T1000 (cell line): ENCODE measurements at places on chromosomes 6 and 20.

DNA sequence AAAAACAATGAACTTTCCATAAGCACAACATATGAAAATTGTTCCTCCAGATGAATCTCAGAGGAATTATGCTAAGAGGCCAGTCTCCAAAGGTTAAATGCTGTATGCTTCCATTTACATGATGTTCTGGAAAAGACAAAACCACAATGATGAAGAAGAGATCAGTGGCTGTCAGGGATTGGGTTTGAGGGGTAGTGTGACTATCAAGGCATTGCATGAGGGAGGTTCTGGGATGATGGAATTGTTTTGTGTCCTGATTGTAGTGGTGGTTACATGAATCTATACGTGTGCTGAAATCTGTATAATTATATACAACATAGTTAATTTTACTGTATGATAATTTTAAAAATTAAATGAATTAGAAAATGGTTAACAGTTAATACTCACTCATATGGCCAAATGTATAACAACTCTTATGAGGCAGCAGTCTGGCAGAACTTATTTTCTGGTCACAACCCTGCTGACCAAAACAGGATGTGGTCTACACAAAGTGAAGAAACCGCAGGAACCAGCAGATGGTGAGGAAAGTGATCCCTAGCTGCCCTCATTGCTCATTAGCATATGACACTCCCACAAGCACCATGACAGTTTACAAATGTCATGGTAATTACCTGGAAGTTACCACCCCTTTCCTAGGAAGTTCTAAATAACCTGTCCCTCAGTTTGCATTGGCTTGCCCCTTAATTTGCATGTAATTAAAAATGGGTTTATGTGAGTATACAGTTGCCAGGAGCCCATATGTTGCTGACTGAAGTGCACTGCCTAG lies 31.9 kb downstream of the NSFL1C start:
- DNase-seq: peak; percentile 17

GRCh38 chr20:60007464-60007863 lies 49.2 kb downstream of the CDH26 start:
- no peak for DNase-seq

DNA sequence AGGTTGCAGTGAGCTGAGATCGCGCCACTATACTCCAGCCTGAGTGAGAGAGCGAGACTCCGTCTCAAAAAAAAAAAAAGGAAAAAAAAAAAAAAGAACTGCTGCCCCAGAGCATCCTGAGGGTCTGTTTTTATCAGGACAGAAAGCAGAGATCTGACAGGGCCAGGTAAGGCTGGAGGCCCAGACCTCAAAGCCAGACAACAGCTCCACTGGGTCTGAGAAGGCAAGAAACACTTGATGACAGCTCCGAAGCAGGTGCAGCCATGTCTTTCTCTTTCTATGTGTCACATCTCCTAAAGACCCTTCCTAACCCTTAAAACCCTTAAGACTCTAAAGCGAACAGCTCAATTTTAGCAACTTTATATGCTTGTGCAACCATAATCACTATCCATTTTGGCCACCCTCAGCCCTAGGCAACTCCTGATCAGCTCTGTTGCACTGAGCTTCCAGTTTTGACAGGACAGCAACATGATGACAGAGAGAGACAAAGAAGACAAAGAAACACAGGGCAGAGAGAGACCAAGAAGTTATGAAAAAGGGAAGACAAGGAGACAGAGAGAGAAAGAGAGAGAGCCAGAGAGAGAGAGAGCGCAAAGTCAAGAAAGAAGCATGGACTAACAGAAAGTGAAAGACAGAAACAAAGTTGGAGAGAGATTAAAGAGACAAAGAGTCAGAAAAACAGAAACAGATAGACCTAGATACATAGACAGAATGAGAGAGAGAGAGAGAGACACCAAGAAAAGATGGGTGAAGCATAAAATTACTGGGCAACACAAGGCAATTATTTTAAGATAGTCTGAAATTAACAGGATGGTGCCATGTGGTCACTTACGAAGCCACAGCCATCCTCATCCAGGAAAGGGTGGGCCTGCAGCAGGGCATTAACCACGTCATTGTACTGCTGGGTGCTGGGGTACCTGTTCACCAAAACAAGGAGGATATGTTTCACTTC lies 39.2 kb downstream of the SAMD3 start:
- no peak for DNase-seq

- no peak for DNase-seq
Measured at GRCh38 chr6:358847-359246, 32.7 kb upstream of the IRF4 start.

- no peak for DNase-seq
Measured at GRCh38 chr20:4328541-4328940, 313.2 kb upstream of the RNF24 start.

DNA sequence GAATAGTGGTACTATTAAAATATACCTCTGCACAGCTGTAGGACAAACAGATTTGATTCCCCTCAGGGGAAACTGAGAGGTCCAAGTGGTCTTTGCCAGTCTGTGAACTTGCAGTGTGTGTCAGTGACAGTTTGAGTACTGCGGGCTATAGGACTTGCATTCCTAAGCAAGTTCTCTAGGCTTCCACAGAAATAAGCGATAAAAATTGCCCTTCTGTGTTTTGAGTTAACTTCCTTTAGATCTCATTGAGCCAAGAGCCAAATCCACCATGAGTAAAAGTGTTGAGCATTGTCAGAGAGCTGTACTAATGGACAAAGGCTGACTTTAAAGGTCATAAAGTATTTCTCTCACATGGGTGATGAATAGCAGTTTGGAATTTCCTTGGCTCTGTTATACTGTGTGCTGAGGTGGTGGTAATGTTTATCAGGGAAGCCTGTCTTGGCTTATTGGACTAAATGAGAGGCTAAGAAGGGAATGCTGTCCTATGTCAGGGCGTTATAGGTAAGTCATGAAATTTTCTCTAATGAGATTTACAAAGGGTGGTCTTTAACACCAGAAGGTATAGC lies 122.6 kb upstream of the MAP3K7 start:
- DNase-seq: no peak

DNA sequence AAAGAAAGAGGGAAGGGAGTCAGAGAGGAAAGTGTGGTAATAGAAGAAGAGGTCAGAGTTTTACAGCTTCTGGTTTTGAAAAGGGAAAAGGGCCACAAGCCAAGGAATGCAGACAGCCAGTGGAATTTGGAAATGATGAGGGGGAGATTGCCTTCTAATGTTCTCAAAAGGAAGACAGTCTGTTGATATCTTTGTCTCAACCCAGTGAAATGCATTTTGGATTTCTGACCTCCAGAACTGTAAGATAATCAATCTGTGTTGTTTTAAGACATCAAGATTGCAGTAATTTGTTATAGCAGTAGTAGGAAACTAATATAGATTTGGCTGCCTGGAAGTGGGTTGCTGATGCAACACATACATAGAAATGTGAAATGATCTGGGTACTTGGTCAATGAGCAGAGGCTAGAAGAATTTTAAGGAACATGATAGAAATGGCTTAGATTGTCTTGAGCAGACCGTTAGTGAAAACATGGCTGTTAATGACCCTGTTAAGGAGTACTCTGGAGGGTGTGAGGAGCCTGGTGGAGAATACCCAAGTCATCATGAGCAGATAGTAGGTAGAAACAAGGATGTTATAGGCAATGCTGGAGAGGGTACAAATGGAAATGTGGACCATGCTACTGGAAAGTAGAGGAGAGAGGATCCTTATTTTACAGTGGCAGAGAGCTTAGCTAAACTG lies 255.8 kb upstream of the RAB32 start:
- DNase-seq: no peak

DNA sequence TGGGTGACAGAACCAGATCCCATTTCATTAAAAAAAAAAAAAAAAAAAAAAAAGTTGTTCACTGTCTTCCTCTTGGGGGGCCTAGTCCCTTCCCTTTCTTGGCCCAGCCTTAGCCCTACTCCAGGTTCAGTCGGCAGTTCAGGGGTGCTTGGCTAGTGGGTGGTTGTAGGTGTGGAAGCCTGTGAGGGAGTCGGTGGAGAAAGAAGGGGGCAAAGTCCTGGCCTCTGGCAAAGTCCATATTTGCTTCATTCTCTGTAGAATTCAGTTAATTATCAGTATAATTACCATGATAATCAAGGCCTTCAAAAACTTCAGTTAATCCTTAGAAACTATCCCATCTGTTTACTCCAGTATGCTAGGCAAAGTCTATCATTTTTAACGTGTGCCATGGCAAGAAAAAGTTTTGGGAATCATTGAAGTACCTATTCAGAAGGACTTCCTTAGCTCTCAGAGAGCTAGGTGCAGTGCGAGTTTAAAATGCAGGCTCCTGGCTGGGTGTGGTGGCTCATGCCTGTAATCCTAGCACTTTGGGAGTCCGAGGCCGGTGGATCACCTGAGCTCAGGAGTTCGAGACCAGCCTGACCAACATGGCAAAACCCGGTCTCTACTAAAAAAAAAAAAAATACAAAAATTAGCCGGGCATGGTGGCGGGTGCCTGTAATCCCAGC lies 205.7 kb upstream of the ARG1 start:
- DNase-seq: no peak

- DNase-seq: no peak
Measured at GRCh38 chr6:69827276-69827893, 30.6 kb upstream of the LMBRD1 start.

GRCh38 chr6:32187009-32187709 lies 2.8 kb downstream of the PBX2 start:
- no peak for DNase-seq

GRCh38 chr6:56595490-56596122 lies 47.1 kb downstream of the DST start:
- DNase-seq: no peak

GRCh38 chr6:35808688-35809087 lies 3.5 kb downstream of the LHFPL5 start:
- DNase-seq: no peak

- no peak for DNase-seq
Measured at GRCh38 chr6:14412026-14412425, 294.5 kb downstream of the CD83 start.

DNA sequence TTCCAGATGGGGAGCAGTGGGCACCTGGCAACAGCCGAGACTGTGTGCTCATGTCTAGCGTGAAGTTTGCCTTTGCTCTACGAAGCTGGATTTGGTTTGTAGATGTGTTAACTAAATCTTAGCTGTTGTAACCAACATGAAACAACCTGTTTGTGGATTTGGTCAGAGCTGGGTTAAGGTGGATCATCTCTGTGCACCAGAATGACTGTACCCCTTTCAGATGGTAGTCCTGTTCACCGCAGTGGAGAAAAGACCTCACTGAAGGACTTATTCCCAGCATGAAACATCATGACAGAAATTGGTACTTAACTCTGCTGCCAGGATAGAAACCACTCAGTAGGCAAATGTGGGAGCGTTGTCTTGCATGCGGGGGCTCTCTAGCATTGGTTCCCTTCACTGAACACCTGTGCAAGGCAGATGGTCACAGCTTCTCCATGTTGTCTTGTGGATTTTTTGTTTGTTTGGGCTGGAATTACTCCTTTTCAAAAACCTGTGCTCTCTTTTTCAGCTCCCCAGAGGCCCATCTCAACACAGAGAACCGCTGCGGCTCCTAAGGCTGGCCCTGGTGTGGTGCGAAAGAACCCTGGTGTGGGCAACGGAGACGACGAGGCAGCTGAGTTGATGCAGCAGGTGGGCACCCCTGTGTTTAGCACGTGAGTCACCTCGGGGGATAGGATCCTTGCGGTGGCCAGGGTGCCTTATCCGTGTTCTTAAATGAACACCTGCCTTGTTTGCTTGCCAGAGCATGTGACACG lies 19.3 kb upstream of the EFCAB8 start:
- no peak for DNase-seq

DNA sequence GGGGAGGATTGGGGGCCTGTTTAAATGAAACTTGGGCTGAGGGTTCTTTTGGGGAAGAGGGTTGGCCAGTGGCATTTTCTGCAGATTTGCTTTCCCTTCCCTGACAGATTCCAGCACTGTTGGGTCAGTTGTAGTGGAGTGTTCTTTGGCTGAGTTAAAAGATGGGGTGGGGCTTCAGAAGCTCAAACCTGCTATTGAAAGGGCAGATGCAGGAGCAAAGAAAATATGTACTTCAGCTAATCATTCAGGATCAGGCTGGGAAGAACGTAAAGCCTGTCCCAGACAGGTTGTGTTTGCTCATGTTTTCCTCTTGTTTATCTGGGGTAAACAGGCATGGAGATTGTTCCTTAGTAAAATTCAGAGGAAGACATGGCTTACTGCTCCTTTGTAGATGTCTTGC lies 2.5 kb downstream of the SASH1 start:
- DNase-seq: no peak

GRCh38 chr6:13349811-13350506 lies 21.6 kb upstream of the TBC1D7 start:
- no peak for DNase-seq

DNA sequence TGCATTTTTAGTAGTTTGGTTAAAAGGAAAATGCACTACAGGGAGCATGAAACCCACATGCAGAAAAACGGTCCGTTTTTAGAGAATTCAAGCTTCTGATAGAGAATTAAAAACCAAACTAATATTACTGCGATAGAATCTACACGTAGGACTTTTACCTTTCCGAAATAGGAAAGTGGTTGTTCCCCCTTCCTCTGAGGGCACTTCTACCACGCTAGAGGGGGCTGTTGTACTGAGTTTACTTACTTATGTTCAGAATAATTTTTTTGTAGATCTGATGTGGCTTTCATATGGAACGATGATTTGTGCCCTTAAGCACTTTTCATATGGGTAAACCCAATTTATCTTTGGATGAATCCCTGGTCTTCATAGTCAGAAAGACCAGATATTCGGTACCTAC lies 264.3 kb upstream of the PLN start:
- no peak for DNase-seq

- no peak for DNase-seq
Measured at GRCh38 chr6:85556992-85557668, 36.5 kb downstream of the SNX14 start.

GRCh38 chr6:135867332-135867731 lies 15.8 kb downstream of the PDE7B start:
- no peak for DNase-seq

- no peak for DNase-seq
Measured at GRCh38 chr20:61628901-61629601, 377.0 kb downstream of the CDH4 start.

GRCh38 chr6:36825994-36826393 lies 13.2 kb downstream of the CPNE5 start:
- no peak for DNase-seq

GRCh38 chr6:168179133-168179532 lies 100.1 kb upstream of the FRMD1 start:
- DNase-seq: no peak

GRCh38 chr6:56246881-56247653 lies at the start of gene COL21A1:
Gene COL21A1, minus strand, starts transcription at chr6:56247580. Its CDS starts 64,962 bp downstream, at chr6:56182618.
- no peak for DNase-seq

GRCh38 chr6:148470606-148471465 lies 128.2 kb downstream of the SASH1 start:
- DNase-seq: no peak

GRCh38 chr6:46276576-46277142 lies 105.9 kb upstream of the ENPP5 start:
- no peak for DNase-seq

DNA sequence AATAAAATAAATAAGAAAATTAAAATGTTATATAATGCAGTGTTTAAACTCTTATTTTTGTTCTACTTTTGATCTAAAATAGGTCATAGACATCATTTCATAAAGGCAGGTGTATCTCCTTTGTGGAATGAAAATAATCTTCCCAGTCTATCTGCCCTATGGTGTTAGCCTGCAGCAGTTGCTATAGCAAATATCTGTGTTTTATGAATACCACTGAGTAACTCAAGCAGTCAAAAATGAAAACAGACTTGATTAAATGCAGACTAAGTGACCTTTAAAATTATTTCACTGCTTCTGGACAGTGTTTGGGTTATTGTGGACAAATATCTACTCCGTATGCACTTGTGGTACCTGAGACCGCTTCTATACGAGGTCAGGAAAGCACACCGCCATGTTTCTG lies 11.8 kb downstream of the HTR1B start:
- DNase-seq: no peak

- no peak for DNase-seq
Measured at GRCh38 chr20:38295811-38296210, 8.1 kb upstream of the BPI start.
